ENCODE measurements at places on chromosomes 7 and 10. TPM values are rescaled to one million over a fixed set of nuclear protein-coding genes. Genes with fewer than 3 reads are reported as not detected.

TMEM139 gene
- total RNA-seq = 0.29 TPM

DNA sequence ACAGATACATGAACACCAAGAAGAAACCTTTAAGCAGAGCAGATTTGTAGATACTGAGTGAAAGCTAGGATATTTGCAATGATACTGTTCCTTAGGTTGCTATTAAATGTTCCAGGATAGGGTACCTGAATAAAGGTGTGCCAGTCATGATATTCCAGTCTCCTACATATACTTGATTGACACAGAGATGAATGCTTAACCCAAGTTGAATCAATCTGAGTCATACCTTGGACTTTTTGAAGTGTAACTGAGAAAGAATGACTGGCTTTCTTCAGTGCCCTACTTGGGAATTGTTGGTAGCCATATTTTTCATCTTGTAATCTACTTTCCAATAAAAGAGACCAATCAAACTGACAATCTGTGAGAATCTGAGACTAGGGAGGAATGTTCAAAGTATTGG, 805.7 kb upstream of the GHITM start:
- H3K4me1 ChIP-seq = no peaks in the 10 kb centered on the region
- no peaks in the 10 kb centered on the region for H3K36me3 ChIP-seq
- H3K27ac ChIP-seq = no peak overlapping the region
- no peaks in the 10 kb centered on the region for H3K27me3 ChIP-seq
- no peak overlapping the region for H3K4me3 ChIP-seq

DNA sequence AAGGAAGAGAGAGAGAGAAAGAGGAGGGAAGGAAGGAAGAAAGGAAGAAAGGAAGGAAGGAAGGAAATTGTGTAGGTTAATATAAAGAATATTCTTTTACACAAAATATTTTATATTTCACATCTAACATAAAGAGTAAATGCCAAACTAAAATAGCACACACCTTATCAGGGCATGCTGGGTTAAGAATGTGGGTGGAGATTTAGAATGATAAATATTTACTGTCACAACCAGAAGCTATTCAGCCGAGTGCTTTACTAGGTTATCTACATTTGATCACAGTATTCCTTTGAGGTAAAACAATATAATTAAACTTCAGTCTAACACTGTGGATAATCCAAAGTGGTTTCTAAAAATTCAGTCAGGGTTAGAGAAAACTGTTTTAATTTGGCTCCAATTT, 103.3 kb downstream of the SEMA3A start:
- H3K27ac ChIP-seq = peak overlapping the region; percentile 90
- H3K4me1 ChIP-seq = peaks cover 54% of the 10 kb centered on the region

DNA sequence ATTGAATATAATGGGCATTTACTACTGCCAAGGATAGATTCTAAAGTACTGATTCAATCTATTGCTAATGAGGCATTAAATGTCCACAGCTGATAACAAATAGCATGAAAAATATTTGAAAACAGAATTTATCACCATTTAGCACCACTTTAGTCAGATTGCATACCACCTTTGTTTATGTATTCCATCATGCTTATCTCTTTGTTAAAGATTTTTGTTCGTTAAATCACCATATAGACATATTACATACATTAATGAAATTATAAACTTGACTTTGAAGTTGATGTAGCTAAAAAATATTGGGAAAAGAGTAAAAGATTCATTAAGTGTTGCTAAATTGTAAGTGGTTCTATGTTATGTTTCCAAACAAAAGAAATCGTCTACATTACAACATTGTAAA, 252.8 kb upstream of the LRRTM3 start:
- no peak for DNase-seq
- no peak overlapping the region for H3K27ac ChIP-seq
- no peak overlapping the region for H3K4me3 ChIP-seq
- no peaks in the 10 kb centered on the region for H3K36me3 ChIP-seq
- H3K27me3 ChIP-seq = no peaks in the 10 kb centered on the region

- no peaks in the 10 kb centered on the region for H3K36me3 ChIP-seq
- no peak overlapping the region for H3K27ac ChIP-seq
- no peaks in the 10 kb centered on the region for H3K27me3 ChIP-seq
- H3K4me1 ChIP-seq = no peaks in the 10 kb centered on the region
- no peak for DNase-seq
Observed at GRCh38 chr10:60606343-60607080, 171.8 kb upstream of the CDK1 start.

GRCh38 chr10:129045599-129045998, 421.4 kb upstream of the MGMT start:
- no peak overlapping the region for H3K4me3 ChIP-seq
- no peaks in the 10 kb centered on the region for H3K36me3 ChIP-seq
- peaks cover 23% of the 10 kb centered on the region for H3K4me1 ChIP-seq
- no peak for DNase-seq
- no peak overlapping the region for H3K27ac ChIP-seq
- no peaks in the 10 kb centered on the region for H3K27me3 ChIP-seq

DNA sequence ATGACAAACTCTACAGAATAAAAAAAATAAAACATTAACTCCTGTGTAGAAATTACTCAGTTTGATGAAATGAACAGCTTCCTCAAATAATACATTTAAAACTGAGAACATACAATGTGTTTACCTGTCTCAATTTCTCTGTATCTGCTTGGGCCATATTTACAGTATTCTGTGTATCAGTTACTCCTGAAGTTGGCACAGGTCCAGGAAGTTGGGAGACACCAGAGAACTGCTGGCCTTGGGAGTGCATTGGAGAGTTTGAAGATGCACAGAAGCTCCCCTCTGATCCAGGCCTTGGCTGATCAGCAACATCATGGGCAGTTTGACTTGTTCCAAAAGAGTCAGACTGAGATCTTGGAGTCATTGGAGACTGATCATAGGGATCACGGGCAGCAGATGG, 155.1 kb downstream of the GALNT11 start:
- DNase-seq = no peak
- peaks cover 3% of the 10 kb centered on the region for H3K4me1 ChIP-seq
- H3K36me3 ChIP-seq = peaks cover 54% of the 10 kb centered on the region
- H3K4me3 ChIP-seq = no peak overlapping the region

GRCh38 chr10:60446070-60446833, 56.6 kb upstream of the ANK3 start:
- H3K4me3 ChIP-seq = no peak overlapping the region
- H3K4me1 ChIP-seq = peaks cover 12% of the 10 kb centered on the region
- no peak overlapping the region for H3K27ac ChIP-seq
- DNase-seq = no peak
- H3K36me3 ChIP-seq = no peaks in the 10 kb centered on the region
- no peaks in the 10 kb centered on the region for H3K27me3 ChIP-seq

GNGT1 gene
- not detected for total RNA-seq

- no peaks in the 10 kb centered on the region for H3K27me3 ChIP-seq
- peaks cover 9% of the 10 kb centered on the region for H3K4me1 ChIP-seq
- H3K4me3 ChIP-seq = no peak overlapping the region
- H3K36me3 ChIP-seq = peaks cover 14% of the 10 kb centered on the region
- no peak for DNase-seq
Observed at GRCh38 chr10:129525401-129525801, 58.4 kb downstream of the MGMT start.

GRCh38 chr10:47033541-47034270, 122.5 kb downstream of the PTPN20 start:
- no peaks in the 10 kb centered on the region for H3K36me3 ChIP-seq
- no peaks in the 10 kb centered on the region for H3K27me3 ChIP-seq
- no peak overlapping the region for H3K27ac ChIP-seq
- H3K4me3 ChIP-seq = no peak overlapping the region

KLLN gene
- total RNA-seq = 1.4 TPM

GRCh38 chr7:37371755-37372154, 76.9 kb downstream of the ELMO1 start:
- no peak overlapping the region for H3K27ac ChIP-seq
- H3K36me3 ChIP-seq = peaks cover 7% of the 10 kb centered on the region
- H3K4me1 ChIP-seq = peaks cover 17% of the 10 kb centered on the region
- H3K4me3 ChIP-seq = no peak overlapping the region

FOXP2 gene
- total RNA-seq = not detected

CADPS2 gene
- not detected for total RNA-seq

DNA sequence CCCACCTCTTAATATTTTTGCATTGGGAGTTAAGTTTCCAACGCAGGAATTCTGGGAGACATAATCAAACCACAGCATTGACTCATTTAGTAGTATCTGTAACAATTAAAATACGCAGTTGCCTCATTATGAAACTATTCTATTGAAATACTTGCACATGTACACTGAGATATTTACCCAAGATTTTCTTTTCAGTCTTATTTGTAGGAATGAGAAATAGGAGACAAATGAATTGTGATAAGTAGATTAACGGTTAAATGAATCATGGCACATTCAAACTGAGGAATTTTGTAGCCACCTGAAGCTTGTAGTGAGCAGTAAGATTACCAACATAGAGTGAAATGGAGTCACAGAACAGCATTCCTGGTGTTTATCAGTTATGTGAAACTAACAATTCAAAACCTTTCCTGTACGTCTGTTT, 18.1 kb downstream of the RP9 start:
- no peaks in the 10 kb centered on the region for H3K36me3 ChIP-seq
- no peaks in the 10 kb centered on the region for H3K27me3 ChIP-seq
- H3K4me1 ChIP-seq = peaks cover 4% of the 10 kb centered on the region
- no peak overlapping the region for H3K4me3 ChIP-seq

GRCh38 chr7:26627891-26628341, 236.5 kb downstream of the SKAP2 start:
- peaks cover 8% of the 10 kb centered on the region for H3K27me3 ChIP-seq
- no peaks in the 10 kb centered on the region for H3K4me1 ChIP-seq
- DNase-seq = no peak
- no peak overlapping the region for H3K4me3 ChIP-seq

GRCh38 chr7:142516038-142516501, 233.2 kb upstream of the PRSS1 start:
- no peaks in the 10 kb centered on the region for H3K36me3 ChIP-seq
- H3K27ac ChIP-seq = peak overlapping the region; percentile 22
- peaks cover 33% of the 10 kb centered on the region for H3K4me1 ChIP-seq
- DNase-seq = no peak
- H3K4me3 ChIP-seq = no peak overlapping the region

Measured in naive thymus-derived CD8-positive, alpha-beta T cell (primary cell).